H54 (cell line): ENCODE measurements at places on chromosomes 11 and 22.

DNA sequence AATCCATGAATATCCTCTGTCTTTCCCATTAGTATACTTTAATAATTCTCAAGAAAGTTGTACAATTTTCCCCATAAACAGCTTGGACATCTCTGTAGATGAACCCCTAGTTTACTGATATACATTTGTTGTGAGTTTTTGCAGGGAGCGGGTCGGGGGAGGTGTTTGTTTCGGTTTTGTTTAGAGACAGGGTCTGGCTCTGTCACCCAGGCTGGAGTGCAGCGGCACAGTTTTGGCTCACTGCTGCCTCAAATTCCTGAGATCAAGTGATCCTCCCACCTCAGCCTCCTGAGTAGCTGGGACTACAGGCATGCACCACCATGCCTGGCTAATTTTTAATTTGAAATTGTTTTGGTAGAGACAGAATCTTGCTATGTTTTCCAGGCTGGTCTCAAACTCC is 57.6 kb downstream of the IGLL5 start:
- no peak for DNase-seq

DNA sequence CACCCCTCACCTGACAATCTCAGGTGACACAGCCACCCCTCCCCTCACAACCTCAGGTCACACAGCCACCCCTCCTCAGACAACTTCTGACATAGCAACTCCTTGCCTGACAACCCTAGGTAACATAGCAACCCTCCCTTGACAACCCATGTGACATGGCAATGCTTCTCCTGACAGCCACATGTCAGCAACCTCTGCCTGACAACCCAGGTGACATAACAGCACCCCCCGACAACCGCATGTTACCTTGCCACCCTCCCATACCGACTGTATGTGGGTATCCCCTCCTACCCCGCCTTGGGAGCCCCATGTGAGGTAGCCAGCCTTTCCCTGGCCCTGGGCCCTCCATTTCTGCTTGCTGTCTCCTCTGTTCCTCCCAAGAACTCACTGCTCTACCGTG is 77.7 kb upstream of the B3GAT1 start:
- DNase-seq: no peak

GRCh38 chr22:37266581-37267134 is 15.7 kb upstream of the CYTH4 start:
- no peak for DNase-seq

- DNase-seq: no peak
These were observed 9.8 kb upstream of the FUT4 start for GRCh38 chr11:94533696-94534630.

DNA sequence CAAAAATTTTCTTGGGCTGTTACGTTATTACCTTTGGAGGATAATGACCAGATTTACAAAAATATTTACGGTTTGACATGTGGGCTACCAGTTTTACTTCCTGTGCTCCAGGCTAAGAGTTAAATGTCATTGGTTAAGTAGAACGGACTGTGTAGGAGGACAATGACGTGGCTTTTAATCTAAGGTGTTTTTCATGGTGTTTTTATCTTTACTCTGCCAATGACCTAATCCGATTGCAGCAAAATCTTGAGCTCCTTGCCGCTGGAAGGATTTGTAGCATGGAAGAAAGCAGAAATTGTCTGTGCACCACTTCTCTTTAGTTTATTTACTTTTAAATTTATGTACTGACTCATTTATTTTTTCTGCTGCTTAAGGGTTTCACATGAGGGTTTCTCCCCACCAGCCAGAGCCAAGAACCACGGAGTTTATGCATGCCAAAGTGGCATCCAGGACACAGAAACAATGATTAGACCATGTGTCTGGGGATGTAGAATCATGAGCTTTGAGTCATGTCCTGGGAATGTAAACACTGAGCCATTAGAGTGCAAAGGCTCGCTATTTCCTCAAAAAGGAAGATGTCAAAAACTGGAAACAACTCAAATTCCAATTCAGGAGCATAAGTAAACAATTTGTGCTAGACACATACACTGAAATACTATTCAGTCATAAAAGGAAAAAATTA is 1.9 kb upstream of the CARD16 start:
- peak; percentile 13 for DNase-seq

DNA sequence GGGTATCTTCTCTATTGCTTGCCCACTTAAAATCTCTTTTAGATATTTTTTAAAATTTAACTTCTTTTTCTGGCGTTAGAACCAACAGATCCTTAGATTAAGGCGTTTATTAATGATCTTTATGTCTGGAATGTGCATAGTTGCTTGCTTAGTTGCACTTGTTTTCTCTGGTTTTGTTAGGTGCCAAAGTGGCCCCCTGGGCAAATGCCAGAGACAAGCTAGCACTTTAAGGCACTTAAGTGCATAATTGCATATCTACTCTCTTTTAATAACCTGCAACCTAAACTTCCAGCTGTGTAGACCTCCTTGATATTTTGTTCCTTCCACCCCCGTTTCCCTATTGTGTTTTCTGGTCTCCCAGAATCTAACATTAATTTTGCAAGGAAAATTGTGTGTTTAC is 3.3 kb downstream of the RBM4 start:
- no peak for DNase-seq

DNA sequence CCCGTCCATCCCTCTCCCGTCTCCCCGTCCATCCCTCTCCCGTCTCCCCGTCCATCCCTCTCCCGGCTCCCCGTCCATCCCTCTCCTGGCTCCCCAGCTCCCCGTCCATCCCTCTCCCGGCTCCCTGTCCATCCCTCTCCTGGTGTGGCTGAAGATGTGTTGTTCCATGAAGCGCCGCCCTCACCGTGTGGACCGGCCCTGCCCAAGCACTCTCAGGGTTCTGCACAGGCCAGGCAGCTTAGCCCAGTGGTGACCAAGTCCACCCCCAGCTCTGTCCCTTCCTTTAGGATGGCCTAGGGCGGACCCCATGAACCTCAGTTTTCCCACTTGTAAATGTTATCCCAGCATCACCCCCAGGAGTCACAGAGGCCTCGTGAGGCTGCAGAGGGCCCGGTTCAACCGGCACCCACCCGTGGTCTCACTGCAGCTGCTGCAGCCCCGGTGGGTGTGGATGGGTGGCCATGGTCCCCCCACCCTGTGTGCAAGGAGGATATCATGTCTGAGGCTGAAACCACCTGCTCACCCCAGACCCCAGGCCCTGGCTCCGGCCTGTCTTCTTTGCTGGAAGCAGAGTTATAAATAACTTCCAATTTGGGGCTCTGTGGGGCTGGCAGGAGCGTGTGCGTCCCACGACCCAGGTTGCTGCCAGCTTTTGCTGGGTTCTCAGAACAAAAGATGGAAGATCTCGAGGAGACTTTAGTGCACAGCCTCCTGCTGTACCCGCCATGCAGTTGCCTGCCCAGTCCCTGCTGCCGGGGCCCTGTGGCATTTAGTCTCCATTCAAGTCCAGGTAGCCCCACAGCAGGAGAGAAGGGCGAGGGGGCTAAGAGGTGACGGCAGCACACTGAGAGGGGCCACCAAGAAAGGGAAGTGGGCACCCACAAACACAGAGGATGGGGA is 1147.8 kb downstream of the BRD1 start:
- no peak for DNase-seq

DNA sequence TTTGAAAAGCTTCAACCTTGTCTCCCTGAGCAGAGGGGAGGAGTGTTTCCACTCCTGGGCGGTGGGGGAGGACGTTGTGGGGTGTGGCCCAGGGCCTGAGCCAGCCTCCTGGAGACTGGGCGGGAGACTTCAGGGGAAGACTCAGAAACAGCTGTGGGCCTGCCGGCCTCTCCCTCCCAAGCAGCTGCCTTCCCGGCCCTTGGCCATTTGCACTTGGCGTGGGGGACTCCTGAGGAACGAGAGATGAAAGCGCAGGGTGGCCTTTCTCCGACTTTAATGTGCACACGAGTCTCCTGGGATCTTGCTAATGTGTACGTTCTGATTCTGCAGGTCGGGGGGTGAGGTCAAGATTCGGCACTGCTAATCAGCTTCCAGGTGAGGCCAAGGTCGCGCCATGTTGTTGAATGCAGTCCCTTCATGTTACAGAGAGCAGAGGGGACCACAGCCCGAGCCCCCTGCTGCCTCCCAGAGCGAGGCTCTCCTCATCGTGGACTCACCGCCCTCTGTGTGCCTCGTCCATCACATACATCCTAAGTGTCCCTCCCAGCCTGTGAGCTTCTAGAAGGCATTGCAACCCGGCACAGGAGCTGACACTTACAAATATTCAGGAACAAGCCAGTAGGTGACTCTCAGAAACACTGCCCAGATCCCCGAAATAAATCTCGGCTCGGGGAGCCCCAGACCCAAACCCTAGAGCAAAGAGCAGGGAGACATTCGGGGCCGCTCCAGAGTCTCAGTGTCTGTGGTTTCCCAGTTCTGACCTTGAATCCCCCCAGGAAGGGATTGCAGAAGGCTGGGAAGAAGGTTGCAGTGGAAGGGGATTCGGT is 7.7 kb downstream of the LIF start:
- peak; percentile 56 for DNase-seq

DNA sequence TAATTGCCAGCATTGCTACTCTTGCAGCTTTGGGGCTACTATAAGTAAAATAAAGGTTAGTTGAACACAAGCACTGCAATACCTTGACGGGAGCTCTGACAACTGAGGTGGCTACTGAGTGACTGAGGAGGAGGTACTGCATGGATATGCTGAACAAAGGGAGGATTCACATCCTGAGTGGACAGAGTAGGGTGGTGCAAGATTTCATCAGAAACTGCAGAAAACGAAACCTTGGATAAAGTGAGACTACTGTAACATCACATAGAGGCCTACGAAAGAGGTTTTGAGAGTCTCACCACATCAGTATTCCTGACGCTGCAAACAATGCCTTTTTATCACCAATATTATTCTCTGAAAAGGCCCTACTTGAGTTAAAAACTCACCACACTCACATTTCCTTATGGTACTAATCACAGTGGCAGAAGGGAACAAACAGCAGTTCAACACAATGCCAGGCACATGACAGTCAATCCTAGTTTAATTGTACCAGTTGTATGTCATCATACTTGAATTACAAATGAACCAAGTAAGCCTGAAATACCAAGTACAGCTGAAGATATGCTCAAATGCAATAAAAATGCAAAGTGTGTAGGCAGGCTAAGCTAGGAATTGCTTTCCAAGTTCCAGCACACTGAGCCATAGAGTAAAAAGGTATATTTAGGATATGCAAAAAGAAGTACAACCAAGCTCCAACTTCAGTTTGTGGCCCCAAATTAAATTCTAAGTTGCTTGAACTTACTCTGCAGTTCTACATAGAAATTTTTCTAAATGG is 4.0 kb upstream of the GPR83 start:
- DNase-seq: no peak

DNA sequence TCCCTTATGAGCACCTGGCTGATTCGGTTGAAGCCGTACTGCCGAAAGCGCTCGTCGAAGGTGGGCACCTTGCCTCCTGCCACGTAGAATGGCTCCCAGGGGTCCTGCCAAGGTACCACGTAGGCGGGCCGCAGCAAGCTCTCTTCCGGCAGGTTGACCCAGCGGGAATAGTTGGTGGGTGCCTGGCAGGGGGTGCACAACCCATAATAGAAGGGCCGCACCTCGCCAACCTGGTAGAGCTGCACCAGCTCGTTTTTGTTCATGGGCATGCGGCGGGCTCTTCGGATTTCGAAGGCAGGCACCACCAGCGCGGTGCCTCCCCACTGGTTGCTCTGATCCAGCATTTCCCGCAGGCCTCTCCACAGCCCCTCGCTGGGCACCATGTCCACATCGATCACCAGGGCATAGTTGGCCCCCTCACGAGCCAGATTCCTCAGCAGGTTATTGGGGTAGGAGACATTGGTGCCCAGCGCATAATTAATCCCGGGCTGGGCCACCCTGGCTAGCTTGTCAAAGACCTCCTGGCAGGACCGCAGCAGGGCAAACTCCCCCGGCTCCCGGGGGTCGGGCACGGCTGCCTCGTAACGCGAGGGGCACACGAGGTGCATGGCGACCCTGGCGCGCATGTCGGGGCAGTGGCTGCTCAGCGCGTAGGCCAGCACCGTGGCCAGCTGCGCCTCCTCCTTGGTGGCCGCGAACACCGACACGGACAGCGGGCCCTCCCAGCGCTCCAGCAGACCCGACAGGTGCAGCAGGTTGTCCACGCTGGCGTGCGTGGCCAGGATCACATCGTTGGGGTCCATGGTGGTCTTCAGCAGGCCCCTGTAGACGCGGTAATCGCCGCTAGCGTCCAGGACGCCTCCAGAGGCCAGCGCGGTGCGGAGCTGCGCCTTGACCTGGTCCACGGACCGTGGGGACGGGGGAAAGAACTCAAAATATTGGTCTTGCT is 679 bp downstream of the B4GAT1 start:
- DNase-seq: no peak
